ENCODE measurements at places on chromosomes 5 and 9.

DNA sequence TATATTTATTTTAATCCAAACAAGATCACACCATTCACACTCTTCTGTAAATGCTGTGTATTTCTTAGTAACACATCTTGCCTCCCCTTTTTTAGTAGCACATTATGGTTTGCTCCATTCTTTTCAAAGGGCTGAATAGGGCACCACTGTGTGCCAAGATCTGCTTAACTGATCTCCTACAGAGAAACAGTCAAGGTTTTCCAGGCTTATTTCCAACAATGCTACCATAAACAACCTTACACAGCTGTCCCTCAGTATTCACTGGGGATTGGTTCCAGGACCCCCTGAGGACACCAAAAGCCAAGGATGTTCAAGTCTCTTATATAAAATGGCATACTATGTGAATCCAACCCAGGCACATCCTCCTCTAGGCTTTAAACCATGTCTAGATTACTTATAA, 16.5 kb downstream of the GOLM1 start:
- DNase-seq, result no peak

DNA sequence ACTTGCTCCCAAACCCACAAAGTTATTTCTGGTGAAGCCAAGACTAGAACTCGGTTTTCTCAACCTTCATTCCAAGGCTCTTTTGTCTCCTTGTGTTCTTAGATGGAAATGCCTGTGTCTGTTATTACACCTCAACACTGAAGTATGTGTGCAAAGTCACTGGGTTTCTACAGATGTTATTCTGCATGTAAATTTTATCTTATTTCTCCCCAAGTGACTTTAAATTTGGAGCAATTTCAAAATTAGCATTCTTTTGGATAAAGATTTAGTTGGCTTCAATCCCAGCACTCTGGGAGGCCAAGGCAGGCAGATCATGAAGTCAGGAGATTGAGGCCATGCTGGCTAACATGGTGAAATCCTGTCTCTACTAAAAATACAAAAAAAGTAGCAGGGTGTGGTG, 104.4 kb upstream of the GNA14 start:
- DNase-seq, result no peak

GRCh38 chr5:111261610-111262009, 37.4 kb downstream of the CAMK4 start:
- no peak for DNase-seq

- no peak for DNase-seq
These were observed 159.3 kb upstream of the TLX3 start for GRCh38 chr5:171149772-171150171.

DNA sequence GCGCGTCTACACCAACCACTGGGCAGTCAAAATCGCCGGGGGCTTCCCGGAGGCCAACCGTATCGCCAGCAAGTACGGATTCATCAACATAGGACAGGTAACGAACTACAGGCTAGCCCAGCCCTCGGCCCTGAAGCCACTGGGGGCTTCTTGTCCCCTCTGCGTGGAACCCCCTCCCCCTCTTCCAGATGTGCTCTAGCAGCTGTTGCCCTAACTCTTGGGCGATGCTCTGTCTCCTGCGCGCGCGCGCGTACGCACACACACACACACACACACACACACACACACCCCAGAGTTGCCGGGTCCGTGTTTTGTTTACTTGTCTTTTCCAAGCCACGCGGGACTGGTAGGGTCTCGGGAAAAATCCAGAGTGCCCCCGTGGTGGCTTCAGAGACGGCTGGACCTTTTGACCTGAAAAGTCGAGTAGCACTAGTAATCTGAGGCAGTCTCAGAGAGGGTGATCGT, 836 bp downstream of the PCSK5 start:
- peak; percentile 23 for DNase-seq

DNA sequence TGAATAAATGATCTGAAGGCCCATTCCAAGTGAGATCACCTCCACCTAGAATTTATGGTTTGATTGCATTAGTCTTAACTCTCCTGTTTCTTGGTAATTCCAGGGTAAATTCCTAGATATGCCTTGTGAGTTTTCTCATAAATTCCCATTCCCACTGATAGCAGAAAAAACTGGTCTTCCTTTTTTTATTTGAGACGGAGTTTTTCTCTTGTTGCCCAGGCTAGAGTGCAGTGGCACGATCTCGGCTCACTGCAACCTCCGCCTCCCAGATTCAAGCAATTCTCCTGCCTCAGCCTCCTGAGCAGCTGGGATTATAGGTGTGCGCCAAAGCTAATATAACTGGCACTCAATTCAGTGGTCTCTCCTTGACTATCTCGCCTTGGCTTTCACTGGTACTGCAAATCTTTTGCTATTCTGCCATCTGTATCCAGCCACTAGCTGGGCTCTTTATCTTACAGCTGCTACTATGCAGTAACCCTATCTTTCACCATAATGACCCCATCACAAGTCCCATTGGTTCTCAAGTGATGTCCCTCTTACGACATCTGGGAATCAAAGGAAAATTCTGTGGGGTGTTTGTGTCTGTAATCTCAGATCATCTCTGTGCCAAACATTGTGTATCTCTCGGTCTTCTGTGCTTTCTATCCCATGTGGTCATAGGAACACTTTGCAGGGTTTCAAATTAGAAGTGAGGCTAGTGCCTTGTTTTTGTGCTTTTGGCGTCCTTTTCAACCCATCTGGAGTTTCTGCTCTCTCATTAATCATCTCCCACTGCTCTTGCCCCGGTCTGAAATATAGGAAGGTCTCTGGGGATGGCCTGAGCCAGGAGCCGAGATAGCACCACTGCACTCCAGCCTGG, 14.4 kb downstream of the HNRNPK start:
- no peak for DNase-seq

- no peak for DNase-seq
These were observed 114.4 kb downstream of the MAST4 start for GRCh38 chr5:66710557-66711088.

DNA sequence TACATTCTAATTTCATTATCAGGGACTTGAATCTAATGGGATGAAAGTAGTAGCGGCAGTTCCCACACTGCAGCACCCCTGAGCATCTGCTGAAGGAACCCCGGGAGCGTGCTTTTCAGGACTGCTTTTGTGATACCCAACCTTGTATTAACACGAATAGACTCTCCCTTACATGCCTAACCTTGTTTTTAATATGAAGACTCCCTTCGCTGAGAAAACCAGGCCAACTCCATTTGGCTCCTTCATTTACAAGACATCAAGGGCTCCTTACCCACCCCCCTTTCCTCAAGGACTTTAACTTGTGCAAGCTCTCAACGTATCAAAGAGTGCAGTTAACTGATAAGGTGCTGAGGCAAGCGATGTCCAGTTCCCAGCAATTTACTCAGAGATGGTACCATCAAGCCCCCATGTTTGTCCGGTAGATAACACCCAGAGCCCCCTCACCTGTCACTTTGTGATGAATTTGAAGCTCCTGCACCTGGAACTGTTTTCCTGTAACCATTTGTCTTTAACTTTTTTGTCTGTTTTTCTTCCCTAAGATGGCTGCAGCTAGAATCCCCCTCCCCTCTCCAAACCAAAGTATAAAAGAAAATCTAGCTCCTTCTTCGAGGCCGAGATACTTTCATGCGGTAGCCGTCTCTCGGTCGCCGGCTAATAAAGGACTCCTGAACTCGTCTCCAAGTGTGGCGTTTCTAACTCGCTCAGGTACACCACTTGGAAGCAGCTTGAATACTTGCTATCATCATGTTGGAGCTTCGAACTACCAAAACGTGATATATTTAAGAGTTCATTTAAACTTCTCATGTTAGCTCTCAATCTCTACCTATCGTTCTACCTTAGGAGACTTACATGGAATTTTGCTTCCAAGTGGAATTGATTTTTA, 10.7 kb downstream of the HNRNPH1 start:
- no peak for DNase-seq

DNA sequence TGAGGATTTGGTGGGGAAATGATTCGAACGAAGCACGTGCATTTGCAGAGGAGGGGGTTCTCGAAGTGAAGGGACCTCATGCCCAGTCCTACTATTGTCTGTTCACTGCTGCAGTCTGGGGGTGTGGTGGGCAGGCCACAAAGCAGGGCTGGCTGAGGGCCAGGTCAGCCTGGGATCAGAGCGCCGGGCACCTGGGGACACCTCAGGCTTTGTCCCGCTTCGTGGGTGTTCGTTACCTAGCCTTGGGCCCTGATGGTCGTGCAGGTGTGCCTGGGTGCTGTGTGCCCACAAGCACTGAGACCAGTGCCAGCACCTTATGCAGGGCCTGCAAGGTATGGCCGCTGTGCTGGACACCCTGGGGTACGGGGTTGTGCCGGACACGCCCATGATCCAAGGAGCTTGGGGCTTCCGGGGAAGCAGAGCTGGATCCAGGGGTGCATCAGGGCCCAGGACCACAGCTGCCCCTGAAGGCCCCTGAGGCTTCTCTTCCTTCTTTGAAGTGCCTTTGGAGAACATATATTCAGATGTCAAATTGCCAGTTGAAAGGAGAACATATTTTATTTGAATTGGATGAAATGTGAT, 80.6 kb downstream of the COL5A1 start:
- no peak for DNase-seq

- DNase-seq, result no peak
These were observed 931.5 kb upstream of the NUDT12 start for GRCh38 chr5:104494083-104494482.

DNA sequence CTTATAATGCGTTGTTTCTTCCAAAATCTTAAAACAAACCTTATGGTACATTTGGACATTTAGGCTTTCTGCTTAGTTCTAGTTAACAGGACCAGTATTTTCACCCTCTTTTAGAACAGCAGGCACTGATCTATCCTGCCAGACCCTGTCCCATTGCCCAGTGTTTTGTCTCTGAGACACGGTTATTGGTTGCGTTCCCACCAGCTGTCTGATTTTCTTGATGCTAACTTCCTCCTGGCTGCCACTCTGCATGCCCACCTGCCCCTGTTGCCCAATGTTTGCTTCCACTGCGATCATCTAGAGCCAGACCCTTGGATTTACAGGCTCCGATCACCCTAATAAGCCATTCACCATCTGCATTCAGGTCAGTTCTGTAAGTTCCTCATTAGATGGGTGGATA, 506.0 kb upstream of the CDH6 start:
- DNase-seq, result no peak

DNA sequence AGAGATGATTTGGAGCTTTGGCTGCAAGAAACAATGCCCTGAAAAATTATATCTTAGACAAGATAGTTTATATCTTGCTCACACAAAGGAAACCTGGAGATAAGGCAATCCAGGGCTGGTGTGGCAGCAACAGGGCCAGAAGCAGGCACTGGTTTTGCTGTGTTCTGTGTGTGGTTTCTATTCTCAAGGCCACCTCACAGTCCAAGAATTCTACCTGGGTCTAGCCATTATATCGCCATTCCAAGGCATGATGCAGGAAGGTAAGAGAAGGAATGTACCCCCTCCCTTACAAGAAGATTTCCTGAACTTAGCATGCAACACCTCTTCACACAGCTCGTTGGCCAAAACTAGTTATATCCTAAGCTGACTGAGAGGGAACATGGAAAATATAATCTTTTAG, 74.5 kb upstream of the MEGF10 start:
- no peak for DNase-seq

GRCh38 chr5:75189353-75189752, 47.3 kb downstream of the ANKRD31 start:
- no peak for DNase-seq

DNA sequence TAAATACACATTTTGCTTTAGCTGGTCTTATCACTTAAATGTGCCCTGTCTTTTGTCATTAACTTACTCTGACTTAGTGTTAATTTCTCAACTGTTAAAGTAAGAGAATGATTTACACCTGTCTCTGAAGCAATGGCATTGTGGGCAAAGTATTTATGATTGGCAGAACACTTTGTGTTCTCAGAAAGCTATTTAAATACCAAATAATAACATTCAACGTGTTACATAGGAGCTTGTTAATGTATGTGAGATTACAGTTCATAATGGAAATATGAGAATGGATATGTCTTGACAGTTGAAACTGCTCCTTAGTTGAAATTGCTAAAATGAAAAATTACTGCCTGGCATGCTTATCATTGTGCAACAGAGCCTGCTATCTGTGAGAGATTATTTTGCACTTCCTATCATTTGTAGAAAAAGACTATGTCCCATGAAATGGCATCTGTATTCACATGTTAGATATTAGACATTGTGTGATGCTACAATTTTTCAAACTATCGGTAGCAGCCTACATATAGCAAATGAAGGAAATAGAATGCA, 46.1 kb downstream of the PRR16 start:
- no peak for DNase-seq

- DNase-seq, result no peak
These were observed 41.0 kb upstream of the SEMA4D start for GRCh38 chr9:89538871-89539270.

- DNase-seq, result no peak
These were observed 468.4 kb downstream of the PTPRD start for GRCh38 chr9:10144355-10144754.

DNA sequence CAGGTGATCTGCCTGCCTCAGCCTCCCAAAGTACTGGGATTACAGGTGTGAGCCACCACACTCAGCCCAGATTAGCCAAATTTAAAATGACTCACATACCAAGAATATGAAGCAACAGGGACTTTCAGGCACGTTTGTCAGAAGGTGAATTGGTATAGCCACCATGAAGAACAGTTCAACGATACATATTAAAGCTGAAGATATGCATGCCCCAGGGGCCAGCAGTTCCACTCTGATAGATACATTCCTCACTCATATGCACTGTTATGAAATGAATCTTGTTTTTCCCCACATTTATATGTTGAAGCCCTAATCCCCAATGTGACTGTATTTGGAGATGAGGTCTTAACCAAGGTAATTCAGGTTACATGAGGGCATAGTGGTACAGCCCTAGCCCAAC, 22.5 kb downstream of the SLC35D2 start:
- DNase-seq, result no peak

DNA sequence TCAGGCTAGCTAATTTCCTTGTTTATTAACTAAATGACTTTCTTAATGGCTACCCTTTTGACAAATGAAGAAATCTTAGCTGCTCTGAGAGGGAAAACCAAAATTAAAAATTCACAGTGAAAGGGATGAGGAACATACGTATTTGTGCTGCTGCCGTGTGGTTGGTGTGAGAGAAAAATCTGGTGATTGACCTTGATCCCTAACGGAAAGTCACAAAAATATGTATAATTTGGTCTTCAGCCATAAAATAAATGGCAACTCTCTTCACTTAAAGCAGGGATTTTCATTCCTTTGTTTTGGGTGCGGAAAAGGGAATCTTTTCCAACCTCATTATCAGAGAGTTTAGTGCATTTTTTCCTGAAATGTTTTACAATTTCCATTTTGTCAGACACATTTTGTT, 40.4 kb downstream of the PAM start:
- no peak for DNase-seq

GRCh38 chr5:151890299-151890698, 34.4 kb downstream of the GLRA1 start:
- no peak for DNase-seq

DNA sequence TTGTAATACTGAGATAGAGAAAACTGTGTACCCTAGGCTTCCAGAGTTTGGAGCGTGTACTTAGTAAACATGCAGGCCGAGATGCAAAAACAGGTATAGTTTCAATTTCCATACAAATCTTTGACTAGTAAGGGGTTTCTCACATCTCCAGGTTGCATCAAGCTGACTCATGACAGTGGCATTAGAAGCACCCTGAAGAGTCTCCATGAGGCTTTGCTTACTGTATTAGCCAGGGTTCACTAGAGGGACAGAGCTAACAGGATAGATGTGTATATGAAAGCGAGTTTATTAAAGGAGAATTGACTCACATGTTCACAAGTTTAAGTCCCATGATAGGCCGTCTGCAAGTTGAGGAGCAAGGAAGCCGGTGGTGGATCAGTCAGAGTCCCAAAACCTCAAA, 275.3 kb upstream of the CDH6 start:
- no peak for DNase-seq
